Activated CD8-positive, alpha-beta T cell treated with anti-CD3 and anti-CD28 coated beads for 36 hours (primary cell): ENCODE measurements at places on chromosomes 3 and 15. TPM values are rescaled to one million over a fixed set of nuclear protein-coding genes. Genes with fewer than 3 reads are reported as not detected.

Gene GOLGA6L7
- not detected for total RNA-seq

- H3K4me3 ChIP-seq: no peak overlapping the region
- DNase-seq: no peak
- H3K27me3 ChIP-seq: no peaks in the 10 kb centered on the region
- peaks cover 12% of the 10 kb centered on the region for H3K4me1 ChIP-seq
Measured at GRCh38 chr3:129845956-129846355, 47.6 kb downstream of the TMCC1 start.

GRCh38 chr3:105235785-105236184 lies 130.9 kb upstream of the ALCAM start:
- no peak overlapping the region for H3K27ac ChIP-seq
- no peak for DNase-seq
- H3K27me3 ChIP-seq: peaks cover 2% of the 10 kb centered on the region
- no peaks in the 10 kb centered on the region for H3K4me1 ChIP-seq
- no peaks in the 10 kb centered on the region for H3K36me3 ChIP-seq
- no peak overlapping the region for H3K4me3 ChIP-seq

- no peak overlapping the region for H3K27ac ChIP-seq
- no peak overlapping the region for H3K4me3 ChIP-seq
- DNase-seq: no peak
- H3K4me1 ChIP-seq: no peaks in the 10 kb centered on the region
- peaks cover 6% of the 10 kb centered on the region for H3K36me3 ChIP-seq
Measured at GRCh38 chr15:50190723-50191122, 8.7 kb downstream of the SLC27A2 start.

Gene ZNF385D
- total RNA-seq: not detected

- H3K27ac ChIP-seq: no peak overlapping the region
- H3K36me3 ChIP-seq: no peaks in the 10 kb centered on the region
- H3K4me3 ChIP-seq: no peak overlapping the region
- H3K27me3 ChIP-seq: no peaks in the 10 kb centered on the region
- no peaks in the 10 kb centered on the region for H3K4me1 ChIP-seq
Measured at GRCh38 chr3:127038923-127039581, 56.1 kb downstream of the PLXNA1 start.

DNA sequence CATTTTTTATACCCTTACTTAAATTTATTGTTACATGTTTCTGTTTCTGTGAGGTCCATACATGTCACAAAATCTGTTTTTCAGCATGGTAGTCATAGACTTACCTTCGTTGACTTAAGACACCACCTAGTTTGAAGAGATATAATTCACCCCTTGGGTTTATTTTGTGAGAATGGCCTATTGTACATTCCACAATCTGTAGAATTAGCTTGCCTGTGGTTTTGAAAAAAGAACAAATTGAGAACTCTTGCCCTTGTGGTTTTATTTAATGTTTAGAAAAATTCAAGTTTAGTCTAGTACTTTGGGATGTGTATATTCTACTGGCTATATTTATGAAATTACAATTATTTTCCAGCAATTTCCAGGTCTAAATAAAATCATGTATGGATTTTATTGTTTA lies 31.6 kb downstream of the FILIP1L start:
- H3K4me3 ChIP-seq: no peak overlapping the region
- no peaks in the 10 kb centered on the region for H3K27me3 ChIP-seq
- DNase-seq: no peak
- peaks cover 8% of the 10 kb centered on the region for H3K36me3 ChIP-seq
- no peak overlapping the region for H3K27ac ChIP-seq
- H3K4me1 ChIP-seq: peaks cover 13% of the 10 kb centered on the region
